Right atrium auricular region (tissue), 2 donors: ENCODE measurements at places on chromosomes 11 and 22.

DNA sequence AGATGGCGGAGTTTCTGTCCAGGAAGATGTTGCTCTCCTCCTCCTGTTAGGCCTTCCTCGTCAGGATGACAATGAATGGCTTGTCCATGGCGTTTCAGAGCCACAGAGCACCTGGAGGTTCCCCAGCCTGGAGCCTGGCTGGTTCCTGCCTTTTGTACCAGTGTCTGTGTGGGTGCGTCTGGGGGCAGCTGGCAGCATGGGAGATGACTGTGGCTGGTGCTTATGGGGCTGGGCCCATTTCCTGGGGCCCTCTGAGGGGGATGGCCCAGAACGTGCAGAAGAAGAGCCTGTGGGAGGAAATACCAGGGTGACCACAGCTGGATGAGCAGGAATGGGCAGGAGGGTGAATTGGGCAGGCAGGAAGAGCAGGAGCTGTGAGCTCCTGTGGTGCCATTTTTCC, 6.7 kb downstream of the SLC37A2 start:
- peak overlapping the region; percentile 53 for H3K27ac ChIP-seq
- no peaks in the 10 kb centered on the region for H3K4me1 ChIP-seq
- no peak overlapping the region for H3K4me3 ChIP-seq
- no peaks in the 10 kb centered on the region for H3K27me3 ChIP-seq
- H3K36me3 ChIP-seq, result no peaks in the 10 kb centered on the region

GRCh38 chr11:65111159-65111743, 421 bp upstream of the TM7SF2 start:
- no peak for DNase-seq
- no peak overlapping the region for H3K4me3 ChIP-seq
- peak overlapping the region; percentile 82 for H3K27ac ChIP-seq
- peaks cover 45% of the 10 kb centered on the region for H3K4me1 ChIP-seq
- H3K27me3 ChIP-seq, result no peaks in the 10 kb centered on the region
- H3K36me3 ChIP-seq, result peaks cover 26% of the 10 kb centered on the region

DNA sequence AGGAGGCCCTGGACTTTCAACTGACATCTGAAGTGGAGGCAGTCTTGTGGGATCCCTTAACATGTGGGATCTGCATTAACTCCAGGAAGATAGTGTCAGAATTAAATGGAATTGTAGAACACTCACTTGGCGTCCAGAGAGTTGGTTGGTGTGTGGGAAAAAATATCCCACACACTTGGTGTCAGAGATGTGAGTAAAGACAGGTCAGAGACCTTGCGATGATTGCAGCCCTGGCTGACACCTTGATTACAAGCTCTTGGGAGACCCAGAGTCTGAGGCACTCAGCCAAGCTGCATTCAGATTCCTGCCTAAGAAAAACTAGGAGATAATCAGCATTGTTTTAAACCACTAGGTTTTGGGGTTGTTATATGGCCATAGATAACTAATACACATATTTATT, 7.2 kb upstream of the TPCN2 start:
- H3K27ac ChIP-seq, result no peak overlapping the region
- no peaks in the 10 kb centered on the region for H3K4me1 ChIP-seq
- DNase-seq, result no peak
- no peak overlapping the region for H3K4me3 ChIP-seq
- H3K27me3 ChIP-seq, result no peaks in the 10 kb centered on the region

DNA sequence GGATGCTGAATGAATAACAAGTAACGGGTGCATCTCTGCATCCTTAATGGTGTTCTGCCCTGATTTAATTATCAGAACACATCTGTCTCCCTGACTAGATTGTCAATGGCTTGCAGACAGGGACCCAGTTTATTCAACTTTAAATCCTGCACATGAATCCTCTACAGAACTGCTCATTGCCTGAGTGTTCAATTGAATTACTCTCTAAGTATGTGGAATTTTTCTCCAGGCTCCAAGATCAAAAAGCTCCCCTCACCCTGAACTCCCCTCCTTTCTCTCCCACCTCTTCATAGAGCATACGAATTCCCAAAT, 11.8 kb downstream of the MB start:
- peaks cover 34% of the 10 kb centered on the region for H3K36me3 ChIP-seq
- H3K27ac ChIP-seq, result peak overlapping the region; percentile 89
- no peak overlapping the region for H3K4me3 ChIP-seq
- H3K27me3 ChIP-seq, result no peaks in the 10 kb centered on the region
- H3K4me1 ChIP-seq, result peaks cover 47% of the 10 kb centered on the region
- DNase-seq, result no peak

GRCh38 chr22:29311464-29312217, 3.9 kb downstream of the RASL10A start:
- no peak for DNase-seq
- H3K36me3 ChIP-seq, result peaks cover 9% of the 10 kb centered on the region
- peak overlapping the region; percentile 88 for H3K27ac ChIP-seq
- no peaks in the 10 kb centered on the region for H3K4me1 ChIP-seq
- no peaks in the 10 kb centered on the region for H3K27me3 ChIP-seq

GRCh38 chr11:11313426-11313825, 39.6 kb downstream of the CSNK2A3 start:
- H3K36me3 ChIP-seq, result no peaks in the 10 kb centered on the region
- peak overlapping the region; percentile 73 for H3K27ac ChIP-seq
- no peaks in the 10 kb centered on the region for H3K4me1 ChIP-seq
- H3K27me3 ChIP-seq, result no peaks in the 10 kb centered on the region
- no peak overlapping the region for H3K4me3 ChIP-seq

GRCh38 chr11:115458877-115459276, 45.3 kb downstream of the CADM1 start:
- no peaks in the 10 kb centered on the region for H3K4me1 ChIP-seq
- H3K27ac ChIP-seq, result no peak overlapping the region
- H3K4me3 ChIP-seq, result no peak overlapping the region
- no peaks in the 10 kb centered on the region for H3K27me3 ChIP-seq

- no peaks in the 10 kb centered on the region for H3K27me3 ChIP-seq
- peak; percentile 50 for DNase-seq
- no peak overlapping the region for H3K4me3 ChIP-seq
- no peak overlapping the region for H3K27ac ChIP-seq
- no peaks in the 10 kb centered on the region for H3K36me3 ChIP-seq
- no peaks in the 10 kb centered on the region for H3K4me1 ChIP-seq
Measured at GRCh38 chr22:49404576-49405241, 423.0 kb downstream of the BRD1 start.

DNA sequence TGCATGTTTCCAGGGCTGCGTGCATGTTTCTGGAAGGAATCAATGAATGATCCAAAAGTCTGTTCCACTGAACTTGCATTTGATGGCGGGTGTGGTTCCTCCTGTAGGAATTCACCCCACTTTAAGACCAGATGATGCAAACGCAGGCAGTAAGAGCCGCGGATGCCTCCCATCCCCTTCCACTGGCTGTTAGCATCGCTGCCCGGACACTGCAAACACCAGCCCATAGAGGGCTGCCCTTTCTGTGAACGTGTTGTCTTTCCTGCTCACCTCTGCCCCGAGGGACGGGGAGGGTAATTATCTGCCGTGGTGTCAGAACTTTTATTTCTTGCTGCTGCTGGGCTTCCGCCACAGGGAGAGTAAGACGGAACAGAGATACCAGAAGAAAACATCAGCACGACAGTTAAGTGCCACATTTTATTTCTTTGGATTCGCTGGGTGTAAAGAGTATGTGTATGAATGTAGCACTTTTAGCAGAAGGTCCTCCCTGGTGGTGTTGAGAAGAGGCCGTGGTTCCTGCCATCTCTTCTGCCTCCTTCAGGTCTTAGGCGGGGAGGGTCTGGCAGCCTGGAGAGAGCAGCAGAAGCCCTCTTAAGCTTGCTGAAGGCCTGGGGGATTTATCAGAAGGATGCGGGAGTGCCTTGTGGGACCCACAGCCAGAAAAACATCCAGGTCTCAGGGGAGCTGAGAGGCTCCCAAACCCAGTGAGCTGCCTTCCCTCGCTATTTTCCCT, 53.2 kb upstream of the NECTIN1 start:
- H3K36me3 ChIP-seq, result no peaks in the 10 kb centered on the region
- H3K27ac ChIP-seq, result no peak overlapping the region
- H3K4me3 ChIP-seq, result no peak overlapping the region
- no peaks in the 10 kb centered on the region for H3K27me3 ChIP-seq
- peaks cover 36% of the 10 kb centered on the region for H3K4me1 ChIP-seq

DNA sequence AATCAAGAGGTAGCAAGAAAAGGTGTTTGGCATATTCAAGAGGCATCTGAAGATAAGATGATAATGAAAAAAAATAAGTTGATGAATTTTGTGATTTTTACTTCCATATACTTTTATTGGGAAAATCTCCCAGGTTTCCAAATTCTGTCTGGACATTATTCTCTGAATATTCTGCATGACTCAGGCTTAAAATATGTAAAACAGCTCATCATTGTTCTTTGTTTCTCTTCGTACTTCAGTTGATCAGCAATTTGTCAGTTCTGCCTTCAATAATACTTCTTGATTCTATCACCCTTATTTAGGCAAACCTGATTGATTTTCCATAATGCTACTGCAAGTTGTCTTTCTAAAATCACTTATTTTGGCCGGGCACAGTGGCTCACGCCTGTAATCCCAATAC, 30.2 kb downstream of the GTF2H1 start:
- DNase-seq, result no peak
- H3K27me3 ChIP-seq, result no peaks in the 10 kb centered on the region
- no peak overlapping the region for H3K27ac ChIP-seq

DNA sequence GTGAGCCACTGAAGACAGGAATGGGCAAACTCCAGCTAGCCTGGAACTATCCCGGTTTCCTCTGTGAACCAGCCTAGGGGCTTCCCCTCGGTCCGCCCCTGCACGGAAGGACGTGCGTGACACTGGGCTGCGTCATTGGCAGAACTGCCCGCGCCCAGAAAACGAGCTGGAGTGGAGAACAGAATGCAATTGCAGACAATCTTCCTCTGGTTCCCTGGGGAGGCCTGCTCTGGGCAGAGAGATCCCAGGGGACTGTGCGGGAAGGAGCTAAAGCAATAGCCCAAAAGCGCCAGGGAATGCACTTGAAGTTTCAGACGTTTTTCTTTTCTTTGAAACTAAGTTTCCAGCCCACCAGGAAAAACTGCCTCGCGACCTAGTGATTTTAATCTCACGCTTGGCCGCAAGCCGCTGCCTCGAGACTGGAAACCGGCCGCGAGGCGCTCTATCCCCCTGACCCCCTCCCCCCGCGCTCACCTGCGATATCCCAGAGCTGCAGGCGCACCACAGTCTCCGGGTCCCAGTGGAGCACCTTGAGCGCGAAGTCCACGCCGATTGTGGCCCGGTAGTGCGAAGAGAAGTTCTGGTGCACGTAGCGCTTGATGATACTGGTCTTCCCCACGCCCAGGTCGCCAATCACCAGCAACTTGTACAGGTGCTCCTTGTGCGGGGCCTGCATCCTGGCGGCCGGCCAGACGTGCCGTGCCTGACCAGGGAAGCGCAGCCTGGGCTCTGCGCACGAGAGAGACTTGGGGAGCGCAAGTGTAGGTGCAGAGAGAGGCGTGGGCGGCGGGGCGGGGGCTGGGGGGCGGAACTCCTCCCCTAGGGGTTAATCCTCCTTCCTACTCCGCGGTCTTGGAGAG, at the start of gene RAB38:
TSS of gene RAB38 (minus strand) at position 735 of the 860 bp plus-strand sequence. CDS start at position 676, 59 bp downstream.
- peak; percentile 79 for DNase-seq
- no peaks in the 10 kb centered on the region for H3K27me3 ChIP-seq
- no peaks in the 10 kb centered on the region for H3K4me1 ChIP-seq
- H3K27ac ChIP-seq, result no peak within 1 kb of the TSS

DNA sequence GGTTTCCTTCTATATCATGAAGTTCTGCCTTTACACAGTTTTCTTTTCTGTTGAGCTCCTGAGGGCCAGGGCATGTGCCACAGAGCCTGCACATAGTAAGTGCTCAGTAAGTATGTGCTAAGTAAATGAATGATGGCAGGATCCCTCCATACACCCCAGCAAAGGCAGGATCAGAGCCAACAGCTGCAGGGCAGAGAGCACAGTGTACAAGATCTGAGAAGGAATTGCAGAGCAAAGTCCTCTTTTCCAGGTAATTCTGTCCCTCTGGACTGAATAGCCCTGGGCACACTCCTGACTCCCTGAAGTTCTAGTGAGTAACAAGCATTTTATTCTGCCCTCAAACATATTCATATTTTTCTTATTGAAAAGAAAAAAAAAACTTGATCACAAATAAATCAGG, 117.7 kb downstream of the GALNT18 start:
- H3K4me1 ChIP-seq, result peaks cover 37% of the 10 kb centered on the region
- H3K36me3 ChIP-seq, result no peaks in the 10 kb centered on the region
- DNase-seq, result no peak
- H3K27ac ChIP-seq, result no peak overlapping the region
- no peaks in the 10 kb centered on the region for H3K27me3 ChIP-seq
- H3K4me3 ChIP-seq, result no peak overlapping the region

DNA sequence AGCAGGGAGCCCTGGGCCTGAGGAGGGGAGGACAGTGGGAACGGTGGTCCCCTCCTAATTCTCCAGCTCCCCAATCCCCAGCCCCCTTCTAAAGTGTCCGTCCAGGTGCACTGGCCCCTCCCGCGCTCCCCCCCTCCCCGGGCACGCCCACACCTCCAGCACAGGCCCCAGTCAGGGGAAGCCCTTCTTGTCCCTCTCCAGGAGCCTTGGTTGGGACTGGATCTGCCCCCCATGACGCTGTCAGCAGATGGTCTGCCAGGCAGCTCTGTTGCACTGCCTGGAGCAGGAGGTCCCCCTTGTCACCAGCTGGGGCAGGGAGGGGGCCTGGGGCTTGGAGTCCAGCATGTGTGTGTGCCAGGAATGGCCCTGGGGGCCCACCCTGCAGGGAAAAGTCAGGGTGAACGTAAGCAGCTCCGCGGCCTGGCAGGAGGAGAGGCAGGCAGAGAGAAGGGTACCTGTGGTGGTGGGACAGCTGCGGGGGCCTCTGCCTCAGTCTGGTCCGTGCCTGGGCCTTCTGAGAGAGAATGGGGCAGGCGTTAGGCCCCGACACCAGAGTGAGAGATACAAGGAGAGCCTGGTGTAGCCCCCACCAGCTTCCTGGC, 1.6 kb downstream of the IRF7 start:
- DNase-seq, result no peak
- H3K27me3 ChIP-seq, result no peaks in the 10 kb centered on the region
- no peaks in the 10 kb centered on the region for H3K4me1 ChIP-seq
